ENCODE measurements at places on chromosomes 3 and 15.

- DNase-seq, result no peak
Measured at GRCh38 chr3:17945018-17945798, 202.8 kb upstream of the TBC1D5 start.

GRCh38 chr3:42214064-42214463 is 51.9 kb downstream of the CCK start:
- no peak for DNase-seq

DNA sequence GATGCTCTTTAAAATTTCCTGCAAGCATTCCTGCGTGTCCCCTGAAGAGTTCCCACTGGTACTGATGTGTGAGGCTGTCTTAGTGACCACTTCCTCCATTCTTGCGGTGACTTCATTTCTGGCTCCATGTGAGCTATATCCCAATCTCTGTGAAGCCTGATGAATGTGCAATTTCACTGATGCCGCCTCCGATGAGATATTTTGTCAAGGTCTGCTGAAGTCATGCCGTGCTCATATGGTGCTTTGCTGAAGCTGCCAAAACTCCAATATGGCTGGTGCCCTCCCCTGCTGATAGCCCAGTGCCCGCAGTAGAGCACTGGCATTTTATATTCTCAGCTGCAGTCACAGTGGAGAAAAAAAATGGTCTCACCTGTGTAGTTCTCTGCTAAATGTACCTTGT is 271.5 kb downstream of the EFHB start:
- no peak for DNase-seq

- DNase-seq, result no peak
Measured at GRCh38 chr3:160860346-160860745, 104.3 kb downstream of the PPM1L start.

GRCh38 chr3:148309390-148310035 is 388.2 kb upstream of the AGTR1 start:
- no peak for DNase-seq

GRCh38 chr15:52095597-52096262 is 16.8 kb downstream of the BCL2L10 start:
- DNase-seq, result no peak

DNA sequence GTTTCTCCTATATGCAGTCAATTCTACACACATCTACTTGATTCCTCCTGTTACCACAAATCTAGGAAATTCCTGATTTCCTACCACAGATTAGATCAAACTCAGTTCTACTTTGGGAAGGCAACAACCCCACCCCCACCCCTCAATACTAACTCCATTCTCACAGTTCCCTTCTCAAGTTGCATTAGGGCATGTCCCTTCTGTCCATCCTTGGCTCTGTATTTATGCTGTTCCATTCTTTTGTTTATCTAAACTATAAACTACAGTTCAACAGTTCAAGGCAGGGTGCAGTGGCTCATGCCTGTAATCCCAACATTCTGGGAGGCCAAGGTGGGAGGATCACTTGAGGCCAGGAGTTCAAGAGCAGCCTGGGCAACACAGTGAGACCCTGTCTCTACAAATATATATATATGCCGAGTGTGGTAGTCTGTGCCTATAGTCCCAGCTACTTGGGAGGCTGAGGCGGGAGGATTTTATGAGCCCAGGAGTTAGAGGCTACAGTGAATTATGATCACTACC is 25.2 kb upstream of the IMPDH2 start:
- DNase-seq, result no peak

DNA sequence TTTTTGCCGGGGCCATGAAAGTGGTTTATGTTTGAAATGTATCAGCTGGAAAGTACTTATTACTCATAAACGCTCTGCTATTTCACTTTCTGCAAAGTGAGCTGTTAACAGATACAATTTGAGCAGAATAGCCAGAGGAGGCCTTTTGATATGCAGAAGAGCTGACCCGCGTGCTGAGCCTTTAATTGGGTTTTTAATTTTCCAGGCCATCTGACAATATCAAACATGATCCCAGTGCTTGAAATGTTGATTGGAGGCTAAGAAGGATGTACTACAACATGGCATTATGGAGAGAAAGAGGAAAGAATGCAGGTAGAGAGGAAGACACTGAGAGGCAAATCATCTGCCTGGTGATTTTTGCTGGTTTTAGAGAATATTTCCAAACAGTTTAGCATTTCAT is 261.3 kb upstream of the MEIS2 start:
- no peak for DNase-seq

DNA sequence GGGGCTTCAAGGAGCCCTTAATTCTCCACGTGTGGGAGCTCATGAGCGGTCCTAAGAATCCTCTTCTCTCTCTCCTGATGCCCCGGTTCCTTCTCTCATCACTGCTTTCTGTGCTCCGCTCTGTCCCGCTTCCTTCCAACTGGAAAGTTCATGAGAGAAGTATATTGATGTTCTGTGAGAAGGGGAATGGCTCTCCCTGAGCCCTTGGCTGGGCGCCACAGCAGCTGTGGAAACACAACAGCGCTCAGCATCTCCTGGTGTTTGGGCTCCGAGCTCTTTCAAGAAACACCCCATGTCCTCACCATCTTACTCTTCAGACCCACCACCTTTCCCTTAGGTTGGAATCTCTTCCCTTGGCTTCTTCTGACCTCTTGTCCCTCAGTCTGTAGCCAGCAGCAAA is 161.7 kb downstream of the VGLL4 start:
- DNase-seq, result peak; percentile 6

GRCh38 chr3:132854856-132855535 is 132.8 kb upstream of the NPHP3 start:
- DNase-seq, result no peak

DNA sequence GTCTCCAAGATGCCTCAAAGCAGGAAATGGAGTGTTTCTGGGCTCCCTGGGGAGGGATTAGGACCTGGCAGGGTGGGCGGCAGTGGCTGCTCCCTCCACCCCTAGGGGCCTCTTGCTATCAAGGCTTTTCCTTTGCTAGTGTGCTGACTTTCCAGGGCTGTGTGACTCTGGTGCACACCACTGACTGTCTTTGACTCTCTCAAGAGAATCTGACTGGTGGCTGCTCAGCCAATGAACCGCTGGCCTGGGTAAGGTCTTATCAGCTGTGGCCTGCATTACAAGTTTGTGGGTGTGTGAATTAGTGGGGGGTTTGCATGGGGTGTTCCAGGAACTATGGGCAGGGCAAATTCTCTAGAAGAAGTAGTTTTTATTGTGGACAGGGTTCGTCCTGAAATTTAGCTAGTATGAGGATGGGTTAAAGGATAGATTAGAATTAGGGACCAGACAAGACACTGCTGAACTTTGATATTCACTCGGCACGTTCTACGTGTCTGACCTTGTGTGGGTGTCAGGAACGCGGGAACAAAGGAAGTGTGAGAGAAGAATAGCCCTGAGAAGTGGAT is 29.5 kb downstream of the SIAH2 start:
- no peak for DNase-seq

GRCh38 chr3:176584413-176585176 is 612.7 kb downstream of the TBL1XR1 start:
- no peak for DNase-seq

- no peak for DNase-seq
Measured at GRCh38 chr15:100880139-100880896, 687 bp downstream of the ALDH1A3 start.

GRCh38 chr15:85825719-85826118 is 31.0 kb upstream of the KLHL25 start:
- no peak for DNase-seq

DNA sequence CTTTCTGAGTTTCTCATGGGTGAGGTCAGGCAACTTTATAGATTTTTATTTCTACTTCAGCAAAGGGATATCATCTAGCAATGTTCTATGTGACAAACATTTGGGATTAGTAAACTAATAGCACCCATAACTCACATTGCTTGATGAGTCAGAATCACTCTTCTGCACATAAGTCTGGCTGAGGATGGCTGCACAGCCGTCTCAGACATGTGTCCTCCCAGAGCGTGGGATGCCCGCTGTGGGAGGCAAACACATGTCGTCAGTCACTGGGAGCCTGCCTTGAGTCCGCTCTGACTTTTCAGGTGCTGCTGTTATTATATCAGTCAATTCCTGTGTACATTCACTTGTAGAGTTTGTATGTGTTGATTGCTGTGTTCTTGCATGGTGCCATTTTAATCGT is 230.7 kb upstream of the TRIM42 start:
- DNase-seq, result no peak

GRCh38 chr3:184742676-184743135 is 30.8 kb upstream of the MAGEF1 start:
- no peak for DNase-seq

GRCh38 chr15:33442449-33442848 is 131.7 kb downstream of the RYR3 start:
- DNase-seq, result no peak

GRCh38 chr15:20280933-20281463 is 260.6 kb downstream of the GOLGA6L6 start:
- no peak for DNase-seq

- no peak for DNase-seq
Measured at GRCh38 chr3:44892689-44893088, 18.3 kb downstream of the TGM4 start.

DNA sequence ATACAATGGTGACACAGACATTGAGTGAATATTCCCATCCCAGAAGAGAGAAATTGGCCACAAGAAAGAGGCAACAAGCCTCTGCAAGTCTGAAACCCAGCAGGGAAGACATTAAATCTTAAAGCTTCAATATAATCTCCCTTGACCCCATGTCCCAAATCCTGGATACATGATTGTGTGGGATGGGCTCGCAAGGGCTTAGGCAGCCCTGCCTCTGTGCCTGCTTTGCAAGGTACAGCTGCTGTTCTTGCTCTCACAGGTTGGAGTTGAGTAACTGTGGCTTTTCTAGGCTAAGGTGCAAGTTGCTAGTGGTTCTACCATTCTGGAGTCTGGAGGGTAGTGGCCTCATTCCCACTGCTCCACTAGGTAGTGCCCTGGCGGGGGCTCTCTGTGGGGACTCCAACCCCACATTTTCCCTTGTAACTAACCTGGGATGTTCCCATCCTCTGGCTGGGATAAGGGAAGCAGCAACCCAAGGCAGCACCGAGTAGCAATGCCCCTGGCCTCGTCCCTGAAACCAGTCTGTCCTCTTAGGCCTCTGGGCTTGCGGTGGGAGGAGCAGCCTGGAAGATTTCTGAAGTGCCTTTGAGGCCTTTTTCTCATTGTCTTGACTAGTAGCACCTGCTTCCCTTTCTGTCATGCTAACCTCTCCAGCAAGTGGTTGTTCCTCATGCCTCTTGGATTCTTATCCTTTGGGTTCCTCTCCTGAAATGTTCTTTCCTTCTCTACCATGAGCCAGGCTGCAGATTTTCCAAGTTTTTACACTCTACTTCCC is 90.0 kb downstream of the FAM174B start:
- DNase-seq, result no peak

- no peak for DNase-seq
Measured at GRCh38 chr3:123861081-123861836, 22.9 kb downstream of the MYLK start.

- no peak for DNase-seq
Measured at GRCh38 chr3:177822681-177823096, 625.4 kb upstream of the TBL1XR1 start.

DNA sequence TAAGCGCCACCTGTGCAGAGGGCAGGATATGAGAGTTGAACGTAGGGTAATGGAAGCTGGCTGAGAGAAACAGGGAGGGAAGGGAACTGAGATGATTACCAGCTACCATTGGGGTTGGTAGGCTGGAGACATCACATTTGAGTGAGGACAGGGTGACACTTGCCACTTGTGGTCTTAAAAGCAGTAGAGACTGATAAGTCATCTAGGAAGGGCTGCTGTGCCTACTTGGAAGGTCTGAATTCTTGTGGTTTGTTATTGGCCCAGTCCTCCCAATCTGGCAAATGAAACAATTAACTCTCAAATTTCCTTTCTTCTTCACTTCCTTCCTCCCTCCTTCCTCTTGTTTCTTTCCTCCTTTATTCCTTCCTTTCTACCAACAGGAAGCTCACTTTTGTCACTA is 46.8 kb downstream of the COL6A5 start:
- DNase-seq, result no peak

DNA sequence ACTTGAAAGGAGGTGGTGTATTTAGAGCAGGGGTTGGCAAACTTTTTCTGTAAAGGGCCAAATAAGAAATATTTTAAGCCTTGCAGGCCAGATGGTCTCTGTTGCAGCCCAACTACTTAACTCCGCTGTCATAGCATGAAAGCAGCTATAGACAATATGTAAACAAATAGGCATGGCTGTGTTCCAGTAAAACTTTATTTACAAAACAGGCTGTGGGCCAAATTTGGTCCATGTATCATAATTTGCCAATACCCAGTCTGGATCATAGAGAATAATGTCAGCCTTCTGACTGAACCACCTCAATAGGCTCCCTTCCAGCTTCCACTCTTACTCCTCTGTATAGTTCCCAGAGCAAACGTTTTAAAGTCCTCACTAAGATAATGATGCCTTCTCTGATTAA is 638.8 kb upstream of the CFAP20DC start:
- no peak for DNase-seq

DNA sequence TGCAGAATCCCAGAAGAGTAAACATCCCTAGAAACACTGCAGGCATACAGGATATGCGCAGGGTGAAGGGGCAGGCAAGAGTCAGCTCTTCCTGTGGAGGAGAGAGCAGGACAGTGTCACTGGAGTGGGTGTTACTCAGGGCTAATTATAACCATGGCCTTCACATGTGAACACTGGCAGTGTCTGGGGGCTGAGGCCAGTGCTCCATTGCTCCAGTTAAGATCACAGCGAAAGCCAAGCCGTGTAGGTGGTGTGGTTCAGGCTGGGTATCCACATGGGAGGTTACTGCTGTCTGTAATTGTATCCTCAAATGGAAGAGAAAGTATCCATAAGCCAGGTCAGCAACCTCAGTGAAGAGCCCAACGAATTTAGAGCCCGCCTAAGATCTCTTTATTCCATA is 84.6 kb downstream of the MESD start:
- no peak for DNase-seq

DNA sequence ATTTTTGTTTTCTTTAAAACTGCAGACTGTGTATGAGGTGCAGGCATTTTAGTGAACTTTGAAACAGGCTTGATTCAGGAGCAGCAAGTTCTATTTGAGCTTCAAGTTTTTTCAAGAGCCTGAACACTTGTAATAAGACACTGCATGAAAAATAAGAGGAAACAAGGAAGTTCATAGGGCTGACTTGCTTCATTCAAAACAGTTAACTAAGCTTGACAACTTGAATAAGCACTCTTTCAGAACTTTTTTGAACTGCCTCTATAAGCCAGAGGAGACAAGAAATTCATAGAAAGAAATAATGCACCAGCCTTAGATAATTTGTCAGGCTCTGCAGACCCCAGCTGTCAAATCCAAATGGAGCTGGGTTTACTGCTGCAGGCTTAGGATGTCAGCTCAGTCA is 130.2 kb downstream of the SSR3 start:
- DNase-seq, result no peak

GRCh38 chr15:83194528-83194927 is 13.1 kb downstream of the HDGFL3 start:
- DNase-seq, result no peak

- DNase-seq, result no peak
Measured at GRCh38 chr15:51973220-51973619, 1.6 kb upstream of the LEO1 start.

DNA sequence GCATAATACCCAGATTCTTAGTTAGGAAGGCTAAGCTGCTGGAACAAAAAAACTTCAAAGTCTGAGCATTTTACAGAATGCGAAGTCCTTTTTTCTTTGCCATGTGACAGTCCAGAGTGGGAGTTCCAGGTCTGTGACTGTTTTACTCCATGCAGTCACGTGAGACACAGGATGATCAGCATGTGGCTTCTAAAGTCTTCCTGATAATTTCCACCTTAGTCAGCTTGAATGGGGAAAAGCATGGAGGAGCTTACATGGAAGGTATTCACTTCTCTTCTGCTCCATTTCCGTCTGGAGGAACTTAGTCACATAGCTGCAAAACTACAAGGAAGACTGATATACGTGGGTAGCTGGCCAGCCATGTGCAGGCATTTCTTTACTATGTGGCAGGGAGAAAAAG is 1.7 kb downstream of the SNTN start:
- no peak for DNase-seq

Data from NCI-H1092 (cell line).